Trophoblast cell (in vitro differentiated cells and primary cell): ENCODE measurements at places on chromosomes 1 and 21.

GRCh38 chr1:78247079-78247478 is 201.3 kb downstream of the GIPC2 start:
- no peak for DNase-seq

DNA sequence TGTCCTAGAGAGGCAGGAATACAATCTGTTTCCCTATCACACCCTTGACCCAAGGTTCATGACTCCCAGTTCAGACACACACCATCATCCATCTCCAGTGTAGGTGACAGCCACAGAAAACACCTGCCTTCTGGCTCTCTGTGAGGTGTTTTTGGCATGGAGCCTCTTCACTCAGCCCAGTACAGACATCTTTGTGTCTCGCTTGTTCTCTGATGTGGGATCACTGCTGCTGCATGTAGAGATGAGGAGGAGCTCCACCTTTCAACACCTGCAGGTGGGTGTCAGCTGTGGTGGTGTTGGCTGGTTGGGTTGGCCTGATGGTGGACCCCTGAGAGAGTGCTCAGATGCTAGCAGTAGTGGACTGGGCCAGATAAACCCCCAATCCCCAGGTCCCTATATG is 916.7 kb upstream of the B3GALT2 start:
- no peak for DNase-seq

GRCh38 chr1:36448530-36449056 is 1.7 kb downstream of the OSCP1 start:
- DNase-seq, result no peak

DNA sequence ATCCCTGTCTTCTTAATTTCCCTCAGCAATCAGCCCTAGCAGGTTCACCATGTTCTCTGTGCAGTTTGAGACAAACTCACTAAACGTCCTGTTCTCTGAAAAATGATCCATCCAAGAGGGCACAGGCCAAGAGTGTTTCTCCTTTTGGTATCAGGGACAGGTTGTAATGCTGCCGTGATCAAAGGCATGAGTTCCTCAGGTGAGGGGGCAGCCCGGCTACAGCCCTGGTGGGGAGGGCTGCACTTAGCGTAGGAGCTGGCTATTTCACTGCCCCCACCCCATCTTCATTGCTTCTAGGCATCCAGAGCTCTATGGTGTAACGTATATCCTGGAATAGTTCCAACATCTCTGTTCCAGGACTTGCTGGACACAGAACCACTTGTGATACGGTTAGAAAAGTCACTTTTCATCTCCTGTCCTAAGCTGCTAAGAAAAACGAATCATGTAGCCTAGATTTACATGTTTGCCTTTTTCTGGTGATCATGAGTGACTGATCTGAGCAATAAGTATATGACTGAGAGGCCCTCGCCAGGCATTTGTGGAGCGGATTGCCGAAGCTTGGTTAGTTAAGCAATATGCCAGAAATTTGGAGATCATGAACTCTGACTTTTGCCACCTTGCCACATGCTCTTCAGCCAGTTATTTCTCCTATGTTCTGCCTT is 41.1 kb upstream of the SRP9 start:
- DNase-seq, result no peak

- DNase-seq, result no peak
These were observed 26.4 kb downstream of the SHISAL2A start for GRCh38 chr1:52659356-52659755.

DNA sequence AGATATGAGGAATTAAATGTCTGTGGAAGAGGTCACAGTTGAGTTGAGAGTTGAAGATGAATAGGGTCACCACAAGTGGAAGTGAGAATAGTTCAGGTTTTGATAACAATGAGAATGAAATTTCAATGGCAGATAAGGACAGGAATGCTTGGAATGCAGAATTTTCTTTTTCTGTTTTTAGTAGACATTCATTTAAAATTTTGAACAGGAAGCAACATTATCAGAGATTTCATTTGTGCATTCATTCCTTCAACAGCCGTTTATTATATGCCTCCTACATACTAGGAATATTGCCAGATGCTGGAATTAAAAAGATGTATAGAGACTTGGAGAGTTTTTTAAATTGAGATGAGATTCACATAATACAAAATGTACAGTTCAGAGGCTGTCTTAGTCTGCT is 126.8 kb downstream of the ITSN1 start:
- no peak for DNase-seq

DNA sequence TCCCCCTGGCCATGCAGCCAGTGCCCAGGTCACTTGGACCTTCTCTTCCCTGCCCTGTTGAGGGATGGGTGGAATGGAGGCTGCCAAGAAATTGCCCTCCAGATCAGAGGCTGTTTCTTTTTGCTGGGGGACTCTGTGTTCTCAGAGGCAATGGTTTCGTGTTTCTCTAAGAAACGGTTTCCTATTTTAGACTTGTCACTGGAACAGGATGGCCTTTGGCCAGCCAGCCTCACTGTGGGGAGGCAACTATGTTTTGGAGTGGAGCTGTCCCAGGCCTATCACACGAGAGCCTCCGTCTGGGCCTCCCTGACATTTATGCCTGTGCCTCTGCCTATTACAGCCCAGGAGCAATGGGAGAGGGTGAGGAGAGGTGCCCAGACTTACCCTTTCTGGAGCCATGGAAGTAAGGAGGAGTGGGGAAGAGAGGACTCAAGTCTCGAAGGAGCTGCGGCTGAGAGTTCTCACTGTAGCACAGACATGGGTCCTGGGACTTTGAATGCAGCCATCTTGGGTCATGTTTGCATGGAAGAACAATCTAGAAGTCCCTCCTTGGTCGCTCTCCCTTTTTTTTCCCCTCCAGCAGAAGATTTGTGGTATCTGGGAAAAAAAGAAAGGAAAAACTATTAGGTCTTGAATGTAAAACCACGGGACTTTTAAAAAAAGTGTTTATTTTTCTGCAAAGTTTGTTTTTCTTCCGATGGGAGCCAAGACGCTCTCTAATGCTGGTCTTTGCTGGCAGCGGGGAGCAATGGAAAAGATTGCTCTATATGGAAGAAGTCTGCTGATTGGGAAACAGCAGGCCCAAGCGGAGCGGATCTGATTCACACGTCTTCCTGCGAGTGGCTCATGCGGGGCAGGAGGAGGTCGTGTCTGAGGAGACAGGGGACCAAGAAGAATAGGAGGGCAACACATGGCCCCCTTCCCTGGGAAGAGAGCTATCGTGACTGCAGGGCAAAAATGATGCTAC is 219.2 kb downstream of the FOXD2 start:
- no peak for DNase-seq

GRCh38 chr21:39094847-39095579 is 88.2 kb downstream of the PSMG1 start:
- peak; percentile 67 for DNase-seq

GRCh38 chr21:33402001-33402979 is 923 bp upstream of the IFNGR2 start:
- peak; percentile 96 for DNase-seq

GRCh38 chr1:214002472-214002871 is 14.7 kb downstream of the PROX1 start:
- no peak for DNase-seq

DNA sequence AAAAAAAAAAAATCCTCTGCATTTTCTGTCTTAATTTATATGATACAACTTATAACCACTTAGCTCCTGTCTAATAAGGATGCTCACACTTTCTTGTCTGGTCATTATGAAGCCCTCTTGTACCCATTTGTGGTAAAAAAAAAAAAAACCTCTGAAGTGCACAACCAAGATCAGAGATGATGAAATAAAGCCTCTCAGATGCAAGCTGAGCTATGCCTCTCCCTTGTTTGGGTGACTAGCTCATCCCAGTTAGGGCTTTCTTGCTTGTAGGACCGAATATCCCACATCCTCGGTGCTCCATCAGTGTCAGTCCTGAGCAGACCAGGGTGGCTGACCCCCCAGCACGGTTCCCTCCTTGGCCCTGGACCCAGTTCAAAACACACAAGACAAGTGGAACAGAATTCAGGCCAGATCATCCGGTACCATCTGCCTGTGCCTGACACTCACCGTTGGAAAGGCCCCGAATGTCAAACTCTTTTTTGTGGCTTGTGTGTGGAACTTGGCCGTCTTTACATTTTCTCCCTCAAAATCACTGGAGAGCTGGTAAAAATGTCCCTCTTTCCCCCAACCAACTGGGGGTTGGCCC is 6.3 kb upstream of the SELENON start:
- DNase-seq, result no peak

- no peak for DNase-seq
These were observed 6.8 kb downstream of the RRAGC start for GRCh38 chr1:38852780-38853179.

GRCh38 chr1:245337829-245338484 is 183.2 kb downstream of the KIF26B start:
- DNase-seq, result no peak

- DNase-seq, result peak; percentile 76
These were observed 8.3 kb upstream of the SLC2A1 start for GRCh38 chr1:42966688-42967612.

- no peak for DNase-seq
These were observed 687 bp upstream of the RASSF5 start for GRCh38 chr1:206506405-206507283.

DNA sequence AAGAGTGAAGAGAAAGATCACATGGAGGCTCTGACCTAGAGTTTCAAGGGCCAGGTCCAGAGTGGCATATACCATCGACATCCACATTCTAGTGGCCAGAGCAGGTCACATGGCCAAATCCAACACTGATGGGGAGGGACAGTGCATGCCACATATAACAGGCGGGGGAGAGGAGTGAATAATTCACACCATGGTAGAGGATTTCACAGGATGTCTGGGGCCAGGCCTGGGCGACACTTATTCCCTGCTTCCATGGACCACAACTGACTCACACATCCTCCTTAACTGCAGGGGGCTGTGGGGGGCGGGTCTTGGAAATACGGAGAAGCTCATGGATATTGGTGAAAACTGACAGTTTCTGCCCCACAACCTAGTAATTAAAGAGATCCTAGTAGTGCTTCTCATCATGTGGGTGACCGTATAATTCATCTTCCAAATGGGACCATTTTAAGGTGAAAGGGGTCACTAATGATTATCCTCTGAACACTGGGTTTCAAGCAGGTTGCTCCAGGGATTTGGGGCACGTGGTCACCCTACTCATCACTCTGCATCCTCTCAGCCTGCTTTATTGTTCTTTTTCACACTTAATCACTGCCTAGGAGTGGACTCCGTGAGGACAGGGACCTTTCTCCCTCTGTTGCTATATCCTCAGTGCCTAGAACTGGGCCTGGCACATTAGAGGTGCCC is 44.0 kb downstream of the IGSF21 start:
- no peak for DNase-seq

GRCh38 chr1:225746361-225747179 is 31.1 kb upstream of the SRP9 start:
- no peak for DNase-seq

DNA sequence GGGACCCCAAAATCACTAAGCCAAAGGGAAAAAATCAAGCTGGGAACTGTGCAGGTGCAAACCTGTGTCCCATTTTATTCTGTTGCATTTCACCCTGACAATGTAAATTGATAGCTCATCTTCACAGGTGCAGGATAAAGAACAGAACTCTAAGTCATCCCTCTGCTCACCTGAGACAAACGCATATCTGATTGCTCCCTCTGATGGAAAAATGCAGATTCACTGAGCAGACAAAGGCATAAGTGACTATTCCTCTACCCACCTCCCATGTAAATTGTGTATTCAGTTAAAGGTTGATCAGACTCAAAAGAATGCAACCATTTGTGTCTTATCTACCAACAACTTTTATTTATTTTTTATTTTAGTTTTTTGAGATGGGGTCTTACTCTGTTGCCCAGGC is 644.2 kb downstream of the PTPRU start:
- no peak for DNase-seq

DNA sequence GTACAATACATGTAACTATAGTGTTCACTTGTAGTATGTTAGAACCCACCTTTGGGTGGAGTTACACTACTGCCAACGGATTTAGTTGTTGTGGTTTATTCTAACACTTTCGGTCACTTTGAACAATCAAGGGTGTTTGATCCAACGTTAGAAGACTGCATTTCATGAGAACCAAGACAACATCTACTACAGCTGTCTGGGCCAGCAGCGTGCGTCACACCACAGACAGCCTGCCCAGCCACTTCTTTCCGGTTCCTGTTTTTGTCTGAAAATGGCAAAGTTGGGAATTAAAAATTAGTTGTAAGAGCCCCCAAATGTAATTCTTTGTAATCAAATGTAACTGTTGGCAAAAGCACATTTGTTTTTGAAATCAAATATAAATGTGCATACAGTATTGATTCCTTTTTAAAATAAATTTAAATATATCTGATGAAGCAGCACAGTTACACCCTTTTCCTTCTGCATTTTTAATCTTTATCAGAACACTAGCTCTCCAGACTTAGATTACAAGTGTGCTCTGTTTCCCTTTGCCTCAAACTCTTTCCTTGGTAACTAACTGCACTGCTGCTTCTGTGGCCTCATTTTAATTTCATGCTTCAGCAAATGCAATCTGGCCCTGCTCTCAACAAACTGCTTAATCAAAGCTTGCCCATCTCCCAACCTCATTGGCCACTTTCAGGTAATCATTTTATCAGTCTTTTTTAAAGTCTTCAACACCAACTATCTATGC is 86.6 kb upstream of the DPH5 start:
- DNase-seq, result no peak

DNA sequence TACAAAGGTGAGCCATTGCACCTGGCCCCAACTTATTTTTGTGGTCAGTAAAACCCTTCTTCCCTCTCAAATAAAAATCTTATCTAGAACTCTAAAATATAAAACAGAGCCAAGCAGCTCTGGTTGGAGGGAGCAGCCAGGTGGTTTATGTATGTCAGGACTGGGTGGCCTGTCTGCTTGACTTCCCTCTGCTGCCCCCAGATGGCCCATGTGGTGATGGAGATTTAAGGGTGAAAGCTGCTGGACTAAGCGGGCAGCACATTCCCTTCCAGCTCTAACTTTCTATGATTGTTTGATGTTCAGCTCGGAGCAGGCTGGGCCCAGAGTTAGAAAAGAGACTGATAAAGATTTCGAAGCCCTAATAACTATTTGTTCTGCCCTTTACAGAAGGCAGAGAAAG is 11.9 kb upstream of the PAQR6 start:
- no peak for DNase-seq

- no peak for DNase-seq
These were observed 218.2 kb upstream of the ADGRL2 start for GRCh38 chr1:81582467-81582986.

GRCh38 chr21:45499201-45499750 is 43.0 kb downstream of the SLC19A1 start:
- no peak for DNase-seq

DNA sequence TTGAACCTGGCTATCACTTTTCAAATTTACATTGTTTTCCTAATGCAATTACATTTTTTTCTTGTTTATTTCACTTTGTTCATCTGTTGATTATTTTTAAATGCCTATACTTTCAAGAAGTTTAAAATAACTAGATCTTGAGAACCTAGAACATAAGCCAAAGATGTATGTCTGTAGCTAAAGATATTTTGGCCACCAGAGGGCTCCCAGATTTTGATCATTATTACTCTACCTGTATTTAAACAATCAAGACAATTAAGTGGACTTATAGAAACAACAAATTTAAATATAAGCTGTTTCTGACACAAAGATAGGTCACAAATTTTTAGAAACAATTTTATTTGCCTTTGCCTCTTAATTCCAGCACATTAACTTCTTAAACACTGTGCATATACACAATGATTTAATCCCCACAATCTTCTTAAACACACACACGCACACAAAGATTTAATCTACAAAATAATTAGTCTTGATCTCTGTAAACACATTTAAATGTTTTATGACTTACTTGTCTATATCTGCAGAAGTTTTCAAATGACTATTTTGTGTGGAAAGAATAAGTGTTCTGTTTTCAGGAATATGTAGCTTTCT is 380.0 kb downstream of the DSCAM start:
- DNase-seq, result peak; percentile 74

GRCh38 chr1:99886841-99887240 is 36.7 kb downstream of the AGL start:
- no peak for DNase-seq
